ENCODE measurements at places on chromosomes 7 and 10.
A peak's percentile ranks its signal among the peaks of the same experiment; 100 is the strongest.

DNA sequence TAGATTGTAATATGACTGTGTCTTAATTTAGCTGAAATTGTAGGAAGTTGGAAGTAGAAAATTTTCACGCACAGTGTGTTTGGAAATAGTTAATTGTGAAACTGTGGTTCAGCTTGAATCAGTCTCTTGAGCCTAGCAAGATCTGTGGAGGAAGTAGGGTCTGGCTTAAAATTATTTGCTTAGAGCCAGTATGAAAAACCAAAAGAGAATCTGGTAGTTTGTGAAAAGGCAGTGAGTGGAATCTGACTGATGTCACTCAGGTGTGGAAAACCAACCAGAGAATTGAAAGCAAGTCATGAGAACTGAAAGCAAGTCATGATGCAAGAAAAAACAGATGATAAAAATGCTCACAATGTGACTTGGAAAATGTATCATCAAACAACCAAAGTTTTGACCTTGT is 11.5 kb downstream of the LIPJ start:
- DNase-seq, result no peak

DNA sequence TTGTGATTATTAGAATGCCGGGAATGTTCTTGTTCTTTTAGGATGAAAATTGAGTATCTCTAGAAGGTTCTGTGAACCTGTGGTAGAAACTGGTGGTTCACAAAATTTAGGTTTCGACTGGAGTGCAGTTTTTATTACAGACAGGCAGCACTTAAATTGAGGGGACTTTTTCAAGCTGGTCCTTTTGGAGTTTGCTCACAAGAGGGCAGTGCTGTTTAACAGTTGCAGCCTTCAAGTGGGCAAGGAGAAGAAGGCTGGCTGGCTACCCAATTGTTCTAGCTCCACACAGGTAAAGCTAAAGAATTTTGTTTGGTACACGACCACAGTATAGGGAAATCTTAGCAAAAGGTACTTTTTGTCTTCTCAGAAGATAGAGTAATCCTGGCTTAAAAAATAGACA is 233.6 kb downstream of the SNX13 start:
- peak; percentile 58 for DNase-seq

DNA sequence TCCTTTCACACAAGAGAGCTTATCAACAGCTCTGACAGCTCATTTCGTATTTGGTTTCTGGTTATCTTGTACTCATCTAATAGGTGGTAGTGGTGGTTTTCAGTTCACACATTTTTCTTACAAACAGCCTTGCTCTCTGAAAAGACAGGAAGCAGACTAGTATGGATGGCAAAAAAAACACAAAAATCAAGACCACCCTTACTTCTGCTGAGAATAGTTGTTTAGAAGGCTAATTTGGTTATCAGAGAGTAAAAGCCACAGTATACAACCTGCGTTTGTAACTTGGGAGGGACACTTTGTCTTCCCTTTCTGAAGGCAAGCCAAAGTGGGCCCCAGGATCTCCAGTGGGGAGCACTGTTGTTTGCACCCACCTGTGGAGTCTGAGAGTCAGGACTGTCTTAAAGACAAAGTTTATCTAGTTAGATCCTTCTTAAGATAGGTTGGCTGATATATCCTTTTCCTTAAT is 68.0 kb downstream of the PIP4K2A start:
- no peak for DNase-seq

DNA sequence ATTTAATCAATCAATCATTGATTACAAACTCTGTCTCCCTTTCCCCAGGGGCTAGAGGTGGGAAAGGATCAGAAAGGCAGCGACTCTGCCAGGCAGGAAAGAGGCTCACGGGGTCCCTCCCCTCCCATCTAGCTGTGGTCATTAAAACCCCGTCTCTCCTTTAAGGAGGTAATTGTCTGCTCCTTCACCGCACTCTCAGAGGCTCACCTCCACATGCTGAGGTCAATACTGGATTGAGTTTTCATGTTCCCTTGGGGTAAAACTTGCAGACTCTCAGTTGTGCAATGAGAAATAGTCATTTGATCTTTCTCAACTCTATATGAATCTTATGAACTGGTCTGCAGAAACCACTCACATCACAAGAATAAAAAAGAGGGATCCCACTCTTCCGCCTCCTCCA is 368.8 kb downstream of the ADRA2A start:
- no peak for DNase-seq

GRCh38 chr10:132873395-132873794 is 69.0 kb downstream of the CFAP46 start:
- DNase-seq, result no peak

DNA sequence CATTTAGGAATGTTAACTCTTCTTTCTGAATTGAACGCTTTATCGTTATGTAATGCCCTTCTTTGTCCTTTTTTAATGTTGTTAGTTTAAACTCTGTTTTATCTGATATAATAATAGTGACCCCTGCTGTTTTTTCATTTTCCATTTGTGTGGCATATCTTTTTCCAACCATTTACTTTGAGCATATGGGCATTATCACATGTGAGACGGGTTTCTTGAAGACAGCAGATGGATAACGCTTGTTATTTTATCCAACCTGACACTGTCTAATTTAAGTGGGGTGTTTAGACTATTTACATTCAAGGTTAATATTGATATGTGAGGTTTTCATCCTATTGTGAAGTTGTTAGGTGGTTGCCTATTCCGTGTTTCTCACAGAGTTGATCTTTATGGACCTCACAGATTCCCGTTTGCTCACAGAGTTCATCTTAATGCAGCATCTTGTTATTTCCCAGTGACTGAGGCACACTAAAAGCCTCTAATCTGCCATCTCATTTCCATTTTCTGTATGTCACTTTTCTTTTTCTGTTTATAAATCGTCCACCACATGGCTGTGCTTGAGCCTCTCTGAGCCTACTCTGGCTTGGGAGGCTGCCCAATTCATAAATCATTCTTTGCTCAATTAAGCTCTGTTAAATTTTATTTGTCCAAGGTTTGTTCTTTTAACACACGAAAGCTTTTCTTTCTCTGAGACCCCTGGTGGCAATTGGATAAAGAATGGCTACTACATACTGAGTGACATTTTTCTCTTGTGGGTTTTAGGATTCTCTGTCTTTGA is 286.2 kb downstream of the HTR7 start:
- DNase-seq, result no peak

All from stimulated activated effector memory CD8-positive, alpha-beta T cell treated with anti-CD3 and anti-CD28 coated beads, Interleukin-12 subunit alpha, Interleukin-12 subunit beta, amount 100 ng/mL, for 72 hours (primary cell).